ENCODE measurements at places on chromosomes 5 and 9.

GRCh38 chr5:109690242-109690974 is 681 bp downstream of the MAN2A1 start:
- DNase-seq = no peak

GRCh38 chr9:72173080-72173479 is 23.8 kb downstream of the GDA start:
- no peak for DNase-seq

GRCh38 chr5:56561-57290 is 35.2 kb upstream of the PLEKHG4B start:
- DNase-seq = peak; percentile 12

DNA sequence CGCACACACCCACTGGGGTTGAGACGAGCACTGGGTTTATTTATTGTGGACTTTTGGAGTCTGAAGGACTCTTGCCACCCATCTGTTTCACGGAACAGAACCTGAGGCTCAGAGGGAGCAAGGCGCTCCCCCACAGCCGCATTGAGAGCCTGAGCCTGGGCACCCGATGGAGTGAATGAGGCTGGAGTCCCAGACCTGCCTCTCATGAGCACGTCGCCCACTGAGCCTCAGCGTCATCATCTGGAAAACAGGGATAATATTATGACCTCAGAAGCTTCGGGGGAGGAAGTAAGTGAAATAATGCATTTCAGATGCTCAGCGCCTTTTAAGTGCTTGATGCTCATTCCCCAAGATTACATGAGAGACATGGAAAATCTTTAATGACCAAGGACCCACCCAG is 5.5 kb downstream of the NEK6 start:
- DNase-seq = no peak

GRCh38 chr5:32363030-32363429 is 50.3 kb upstream of the MTMR12 start:
- DNase-seq = no peak

- no peak for DNase-seq
These were observed 4.8 kb downstream of the FAM151B start for GRCh38 chr5:80492741-80493140.

DNA sequence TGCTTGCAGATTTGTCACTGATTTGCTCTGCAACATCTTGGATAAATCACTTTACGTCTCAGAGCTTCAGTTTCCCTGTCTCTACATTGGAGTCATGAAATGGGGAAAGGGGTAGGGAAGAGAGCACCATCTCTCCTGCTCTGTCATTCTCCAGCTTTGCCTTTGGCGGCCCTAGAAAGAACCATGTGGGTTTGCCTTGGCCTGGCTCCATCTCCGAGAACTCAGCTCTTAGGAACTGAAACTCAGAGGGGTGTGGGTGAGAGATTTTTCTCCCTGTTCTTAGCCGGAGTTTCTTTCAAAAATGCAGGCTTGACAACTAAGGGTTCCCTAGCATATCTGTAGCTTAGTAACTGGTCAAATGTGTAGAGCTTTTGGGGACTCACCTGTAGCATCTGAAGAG is 123.5 kb downstream of the SMARCA2 start:
- no peak for DNase-seq

DNA sequence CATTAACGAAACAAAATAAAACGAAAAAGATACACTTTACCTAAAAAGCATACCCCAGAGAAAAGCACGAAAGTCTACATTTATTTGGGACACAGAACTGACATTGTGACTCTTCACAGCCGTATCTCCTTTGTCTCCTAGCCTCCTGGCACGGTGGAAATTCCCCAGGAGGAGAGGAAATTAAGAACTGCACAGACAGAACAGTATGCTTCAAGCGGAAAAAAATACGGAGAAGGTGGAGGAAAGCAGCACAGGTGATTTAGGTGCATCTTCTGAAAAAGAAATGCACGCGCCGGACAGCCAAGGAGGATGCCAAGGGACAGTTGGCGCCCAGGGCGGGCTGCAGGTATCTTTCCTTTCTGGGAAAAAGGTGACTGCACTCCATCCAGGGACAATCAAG is 32.0 kb downstream of the DDX31 start:
- DNase-seq = no peak

DNA sequence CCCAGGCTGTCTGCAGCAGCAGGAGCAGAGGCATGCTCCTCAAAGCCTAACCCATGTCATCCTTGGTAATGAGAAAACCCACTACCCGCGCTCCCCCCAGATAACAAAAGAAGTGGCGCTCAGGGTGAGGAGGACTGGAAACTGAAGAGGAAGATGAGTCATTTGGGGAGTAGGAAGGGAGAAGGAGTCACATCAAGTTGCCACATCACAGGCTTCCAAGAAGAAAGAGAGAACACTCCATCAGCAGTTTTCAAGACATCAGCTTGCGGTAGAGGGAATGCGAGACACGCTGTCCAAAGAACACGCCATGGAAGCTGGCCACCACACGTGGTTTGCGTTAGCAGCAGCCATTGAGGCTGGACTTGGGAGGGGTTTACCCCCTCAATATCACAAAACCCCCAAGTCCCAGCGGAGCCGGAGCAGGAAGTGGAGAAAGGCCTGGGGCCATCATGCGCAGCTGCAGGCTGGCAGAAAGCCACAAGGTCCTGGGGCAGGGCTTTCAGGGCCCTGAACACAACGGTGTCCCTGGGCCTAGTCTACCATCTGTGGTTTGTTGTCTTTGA is 41.5 kb downstream of the SH3PXD2B start:
- DNase-seq = peak; percentile 72

DNA sequence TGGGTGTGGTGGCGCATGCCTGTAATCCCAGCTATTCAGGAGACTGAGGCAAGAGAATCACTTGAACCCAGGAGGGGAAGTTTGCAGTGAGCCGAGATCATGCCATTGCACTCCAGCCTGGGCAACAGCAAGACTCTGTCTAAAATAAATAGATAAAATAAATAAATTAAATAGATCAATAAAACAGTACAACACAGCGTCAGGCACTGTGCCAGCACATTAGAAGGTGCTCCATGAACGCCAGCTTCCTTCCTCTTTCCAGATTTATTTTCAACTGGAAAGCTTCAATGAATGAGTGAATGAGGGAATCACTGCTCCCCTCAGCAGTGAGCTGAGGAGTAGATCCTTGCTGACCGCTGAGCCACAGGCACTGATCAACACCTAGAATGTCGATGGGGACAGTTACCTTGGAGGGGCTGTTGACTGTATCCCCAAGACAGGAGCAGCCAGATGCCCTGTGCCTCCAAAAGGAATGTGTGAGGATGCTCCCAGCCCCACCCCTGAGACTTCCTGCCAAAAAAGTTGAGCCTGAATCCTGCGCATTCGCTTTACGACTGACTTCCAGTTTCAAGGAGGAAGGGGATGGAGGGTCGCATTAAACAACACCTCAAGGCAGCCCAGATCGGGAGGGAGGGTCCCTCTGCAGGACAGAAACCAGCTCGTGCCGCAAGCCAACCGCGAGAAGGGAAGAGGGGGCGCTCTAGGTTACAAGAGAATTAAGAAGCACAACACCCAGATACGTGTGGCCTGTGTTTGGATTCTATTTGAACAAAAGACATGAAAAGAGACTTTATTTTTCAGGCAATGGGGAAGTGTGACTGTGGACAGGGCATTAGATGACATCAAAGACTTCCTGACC is 54.0 kb upstream of the CNOT6 start:
- no peak for DNase-seq

DNA sequence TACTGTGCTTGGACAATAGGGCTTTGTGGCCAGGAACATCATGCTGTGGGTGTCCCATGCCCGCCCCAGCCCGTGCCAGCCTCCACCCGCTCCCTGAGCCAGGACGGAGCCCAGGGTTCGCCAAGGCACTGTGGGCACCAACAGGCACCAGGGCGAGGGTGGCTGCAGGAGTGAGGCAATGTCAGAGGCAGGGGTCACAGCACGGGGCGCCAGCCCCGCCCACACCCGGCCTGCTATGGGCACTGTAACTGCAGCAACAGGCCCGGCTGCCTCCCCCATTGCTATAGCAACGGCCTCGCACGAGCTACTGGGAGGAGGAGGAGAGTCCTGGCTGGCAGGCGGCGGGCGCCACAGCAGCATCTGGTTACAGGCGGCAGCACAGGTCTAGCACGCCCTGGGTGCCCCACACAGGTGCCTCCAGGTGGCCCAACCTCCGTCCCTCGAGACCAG is 2.5 kb downstream of the ABCA2 start:
- no peak for DNase-seq

DNA sequence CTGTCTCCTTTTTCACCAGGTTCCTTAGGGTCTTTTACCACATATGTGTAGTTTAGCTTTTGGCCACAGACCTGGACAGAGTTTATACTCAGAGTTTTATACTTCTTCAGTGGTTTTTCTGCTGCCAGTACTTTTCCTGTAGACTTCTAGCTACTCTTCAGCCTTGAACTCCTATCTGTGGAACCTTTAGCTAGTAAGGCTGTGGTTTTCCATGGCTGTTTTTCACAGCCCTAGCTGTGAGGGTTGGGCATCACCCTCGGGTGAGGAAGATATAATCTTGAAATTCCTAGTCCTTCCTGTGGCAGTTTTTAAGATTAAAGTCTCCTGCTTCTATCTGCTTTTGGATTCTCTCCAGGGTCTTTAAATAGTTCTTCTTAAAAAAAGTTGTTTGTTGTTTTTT is 109.1 kb downstream of the FGF1 start:
- DNase-seq = no peak

DNA sequence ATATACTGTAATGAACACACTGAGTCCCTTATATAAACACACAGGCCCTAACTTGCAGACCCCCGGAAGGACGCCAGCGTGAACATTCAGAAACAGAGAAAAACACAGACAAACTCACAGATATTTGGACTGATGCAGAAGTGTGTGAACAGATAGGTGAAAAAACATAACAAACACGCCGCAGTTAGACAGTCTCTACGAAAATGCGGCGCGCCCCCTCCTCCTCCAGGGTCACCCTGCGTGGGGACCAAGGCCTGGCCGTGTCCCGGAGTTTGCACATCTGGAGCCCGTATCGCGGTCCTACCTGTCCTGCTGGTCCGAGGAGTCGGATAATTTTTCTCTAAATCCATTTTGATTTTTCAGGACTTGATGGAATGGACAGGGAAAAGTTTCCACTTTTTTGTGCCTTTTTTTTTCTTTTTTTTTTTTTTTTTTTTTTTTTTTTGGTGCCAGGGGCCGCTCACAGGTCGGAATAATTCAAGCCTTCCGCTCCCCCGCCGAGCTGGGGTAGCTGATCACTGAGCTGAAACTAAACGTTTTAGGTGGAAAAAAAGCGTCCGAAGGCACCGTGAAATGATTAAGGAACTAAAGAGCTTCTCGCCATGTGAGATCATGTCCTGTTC is at the start of gene PAX5:
Gene PAX5 (minus strand): TSS at position 587 of the 623 bp plus-strand sequence. CDS start 237 bp downstream, at position 350.
- DNase-seq = no peak

DNA sequence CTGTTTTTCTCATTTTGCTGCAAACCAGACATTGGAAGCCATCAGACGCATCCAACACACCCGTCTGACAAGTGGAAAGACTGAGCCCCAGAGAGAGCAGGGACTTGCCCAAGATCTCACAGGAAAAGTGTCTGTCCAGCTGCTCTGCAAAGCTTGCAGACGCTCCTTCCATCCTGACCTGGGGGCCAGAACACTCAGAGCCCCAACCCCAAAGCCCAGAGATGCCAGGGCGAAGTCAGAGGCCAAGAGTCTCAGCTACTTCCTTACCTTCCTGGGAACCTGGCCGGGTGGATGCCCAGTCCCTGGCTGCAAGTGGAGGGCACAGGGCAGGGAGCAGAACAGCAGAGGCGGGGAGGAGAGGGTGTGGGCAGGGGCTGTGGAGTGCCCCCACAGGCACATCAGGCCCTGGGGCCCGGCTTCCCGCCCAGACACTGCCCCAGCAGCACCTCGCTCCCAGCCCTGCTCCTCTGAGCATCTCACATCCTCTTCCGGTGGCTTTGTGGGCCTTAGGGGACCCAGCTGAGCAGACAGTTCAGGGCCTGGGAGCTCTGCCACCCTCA is 9.7 kb upstream of the RALGDS start:
- no peak for DNase-seq

DNA sequence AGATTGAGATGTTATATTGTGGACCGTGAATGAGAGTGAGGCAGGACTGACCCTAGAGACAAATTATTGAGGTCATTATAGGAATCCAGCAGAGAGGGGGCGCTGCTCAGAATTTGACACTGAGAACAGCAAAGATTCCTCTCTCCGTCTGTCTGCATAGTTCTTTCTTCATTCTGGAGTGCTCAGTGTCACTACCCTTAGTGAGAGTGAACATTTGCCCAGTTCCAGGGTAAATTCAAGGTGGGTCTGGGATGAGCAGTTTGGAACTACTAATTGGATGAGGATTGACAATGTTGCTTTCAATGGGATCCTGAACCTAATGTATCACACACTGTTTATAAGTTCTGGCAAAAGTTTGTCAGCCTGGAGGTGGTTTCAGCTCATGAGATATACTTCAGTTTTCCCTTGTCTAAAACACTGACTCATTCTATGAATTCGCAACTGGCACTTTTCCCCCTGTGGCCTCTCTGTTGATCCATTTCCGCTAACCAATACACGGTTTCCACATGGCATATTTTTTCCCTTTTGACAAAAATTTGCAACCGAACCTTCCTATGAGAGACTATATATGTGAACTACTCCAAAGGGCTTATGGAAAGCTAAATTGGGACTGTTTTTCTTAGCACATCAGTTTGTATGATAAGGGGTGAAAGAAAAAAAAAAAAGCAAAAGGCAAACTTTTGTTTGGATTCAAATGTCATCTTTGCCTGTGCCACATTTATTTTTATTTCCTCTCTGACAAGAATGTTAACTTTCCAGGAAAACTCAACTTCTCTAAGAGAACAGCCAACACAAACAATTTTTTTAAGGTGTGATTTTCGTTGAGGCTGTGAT is 1240.7 kb upstream of the WWC1 start:
- no peak for DNase-seq

GRCh38 chr9:105401651-105402050 is 46.2 kb upstream of the FSD1L start:
- DNase-seq = no peak

DNA sequence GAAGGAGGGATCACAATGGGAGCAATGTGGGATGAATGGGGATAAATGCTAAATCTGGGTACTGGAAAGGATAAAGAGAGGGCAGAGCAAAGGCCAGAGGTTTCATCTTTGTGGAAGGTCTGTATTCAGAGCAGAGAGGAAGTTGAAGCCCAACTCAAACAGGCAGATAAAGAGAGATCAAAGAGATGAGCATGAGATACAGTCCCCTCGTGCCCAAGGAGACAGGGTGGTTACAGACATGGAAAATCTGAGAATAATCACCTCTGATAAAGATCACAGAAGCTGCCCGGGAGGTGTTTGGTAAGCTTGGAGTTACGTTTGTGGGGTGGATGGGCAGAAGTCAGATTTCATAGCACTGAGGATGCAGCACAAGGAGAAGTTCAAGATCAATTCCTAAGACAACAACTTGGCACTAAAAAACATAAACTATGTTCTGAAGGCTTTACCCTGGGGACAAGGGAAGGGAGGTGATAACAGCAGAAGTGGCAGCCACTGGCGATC is 459 bp upstream of the ERAP2 start:
- no peak for DNase-seq

DNA sequence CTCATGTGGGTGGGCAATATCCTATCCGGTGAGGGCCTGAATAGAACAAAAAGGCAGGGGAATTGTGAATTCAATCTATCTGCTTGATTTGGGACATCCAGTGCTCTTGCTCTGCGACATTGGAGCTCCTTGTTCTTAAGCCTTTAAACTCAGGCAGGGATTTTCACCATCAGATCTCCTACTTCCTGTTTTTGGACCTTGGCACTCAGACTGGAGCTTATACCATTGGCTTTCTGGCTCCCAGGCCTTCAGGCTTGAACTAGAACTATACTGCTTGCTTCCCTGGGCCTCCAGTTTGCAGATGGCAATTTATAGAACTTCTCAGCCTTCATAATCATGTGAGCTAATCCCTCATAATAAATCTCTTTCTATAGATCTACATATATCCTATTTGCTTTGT is 134.3 kb upstream of the CLINT1 start:
- DNase-seq = no peak

GRCh38 chr5:134099288-134099872 is 15.1 kb upstream of the TCF7 start:
- no peak for DNase-seq

- no peak for DNase-seq
These were observed 305.8 kb upstream of the SMARCA2 start for GRCh38 chr9:1709347-1709746.

All from smooth muscle cell of the brain vasculature (primary cell).